ENCODE measurements at places on chromosomes 12 and 14.

GRCh38 chr12:21818627-21819026 lies 44.1 kb upstream of the KCNJ8 start:
- DNase-seq = no peak

GRCh38 chr12:85191-85666 lies 18.7 kb downstream of the IQSEC3 start:
- DNase-seq = no peak

DNA sequence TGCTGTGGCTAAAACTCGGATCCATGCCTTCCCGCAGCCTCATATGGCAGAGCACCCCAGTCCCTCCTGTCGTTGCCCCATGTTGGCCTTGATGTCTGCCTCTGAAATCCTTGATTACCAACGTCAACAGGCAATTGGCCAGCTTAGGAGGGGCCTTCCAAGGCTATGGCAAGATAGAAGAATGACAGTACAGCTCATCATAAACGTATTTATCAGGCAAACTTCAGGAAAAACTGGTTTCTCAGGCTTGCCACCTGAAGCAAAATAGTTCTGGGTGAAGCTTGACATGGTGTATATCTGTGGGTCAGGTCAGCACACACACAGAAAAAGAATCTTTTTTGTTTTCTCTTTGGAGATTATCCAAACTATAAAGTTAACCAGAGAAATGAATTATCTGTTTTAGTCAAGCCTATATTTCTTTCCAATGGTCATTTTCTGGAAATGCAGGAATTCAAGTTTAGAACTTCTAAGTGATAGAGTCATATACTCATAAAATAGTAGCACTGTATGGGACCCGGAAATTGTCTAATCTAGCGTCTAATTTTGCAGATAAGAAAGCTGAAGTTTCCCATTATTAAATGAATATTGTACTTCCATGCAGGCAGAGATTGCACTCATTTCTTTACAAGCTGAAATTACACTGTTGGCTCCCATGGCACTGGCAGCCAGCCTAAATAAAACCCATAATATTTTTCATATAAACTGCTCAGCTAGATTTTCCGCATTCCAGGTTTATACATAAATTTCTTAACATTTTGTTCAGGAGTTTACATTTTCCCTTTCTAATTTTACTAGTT lies 24.4 kb upstream of the DUSP16 start:
- no peak for DNase-seq

GRCh38 chr14:53450871-53451270 lies 297.7 kb upstream of the DDHD1 start:
- DNase-seq = no peak

DNA sequence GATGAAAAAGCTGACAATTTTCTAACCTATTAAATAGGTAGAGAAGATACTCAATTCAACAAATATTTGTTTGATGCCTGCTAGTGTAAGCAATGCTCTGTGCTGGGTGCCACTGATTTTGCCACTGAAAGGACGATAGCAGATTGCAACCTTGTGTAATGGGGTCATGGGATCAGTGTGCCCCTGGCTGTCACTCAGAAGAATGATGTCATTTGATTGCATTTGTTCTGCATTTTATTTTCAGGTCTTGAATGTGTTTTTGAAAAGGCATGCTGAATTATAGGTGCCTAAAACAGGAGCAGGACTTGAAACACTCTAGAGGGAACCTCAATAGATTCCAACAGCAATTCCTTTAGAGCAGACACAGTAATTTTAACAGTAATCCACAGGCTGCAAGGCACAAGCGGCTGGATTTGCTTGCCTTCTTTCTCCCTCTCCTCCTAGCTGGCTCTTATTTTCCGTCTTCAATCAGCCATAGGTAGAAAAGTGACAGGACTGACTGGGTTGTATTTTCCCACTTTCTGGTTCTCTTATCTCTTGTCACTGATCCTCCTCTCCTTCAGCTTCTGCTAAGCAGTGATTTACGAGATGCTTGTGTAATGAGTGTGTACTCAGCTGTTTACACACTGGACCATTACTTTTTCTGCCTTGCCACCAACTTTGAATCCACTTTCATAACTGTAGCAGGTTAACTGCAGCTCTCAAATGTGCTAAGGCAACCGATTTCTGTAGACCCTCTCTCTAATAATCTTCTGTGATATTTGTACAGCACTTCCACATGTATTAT lies 4.1 kb downstream of the PLXNC1 start:
- DNase-seq = no peak

- no peak for DNase-seq
Observed at GRCh38 chr12:32030676-32031075, 71.5 kb downstream of the RESF1 start.

DNA sequence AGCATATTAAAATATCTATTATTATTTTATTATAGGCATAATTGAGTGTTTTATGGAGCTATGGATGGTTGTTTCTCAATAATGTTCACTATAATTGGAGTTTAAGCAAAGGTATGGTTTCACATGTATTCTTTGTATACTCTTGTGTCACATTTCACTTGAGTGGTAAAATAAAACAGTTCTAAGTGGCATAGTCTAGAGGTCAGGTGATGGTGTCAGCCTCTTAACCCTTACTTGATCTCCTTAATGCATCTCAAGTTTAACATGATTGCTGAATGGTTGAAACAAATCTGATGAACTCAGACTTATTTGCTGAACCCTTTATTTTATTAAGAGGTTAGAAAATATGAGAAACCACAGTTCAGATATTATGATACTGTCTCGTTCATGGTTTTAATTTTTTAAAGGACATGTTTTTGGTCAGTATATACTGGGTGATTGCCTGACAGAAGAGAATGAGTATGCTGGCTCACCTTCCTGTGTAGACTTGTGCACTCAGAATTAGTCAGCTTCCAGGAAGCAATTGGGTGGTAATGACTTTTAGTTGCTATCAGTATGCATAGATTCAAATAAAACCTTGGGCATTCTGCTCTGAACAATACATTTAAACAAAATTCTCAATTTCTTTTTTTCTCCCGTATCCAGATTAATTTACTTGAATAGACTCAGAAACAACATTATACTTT lies 464.6 kb downstream of the PCNX1 start:
- no peak for DNase-seq

DNA sequence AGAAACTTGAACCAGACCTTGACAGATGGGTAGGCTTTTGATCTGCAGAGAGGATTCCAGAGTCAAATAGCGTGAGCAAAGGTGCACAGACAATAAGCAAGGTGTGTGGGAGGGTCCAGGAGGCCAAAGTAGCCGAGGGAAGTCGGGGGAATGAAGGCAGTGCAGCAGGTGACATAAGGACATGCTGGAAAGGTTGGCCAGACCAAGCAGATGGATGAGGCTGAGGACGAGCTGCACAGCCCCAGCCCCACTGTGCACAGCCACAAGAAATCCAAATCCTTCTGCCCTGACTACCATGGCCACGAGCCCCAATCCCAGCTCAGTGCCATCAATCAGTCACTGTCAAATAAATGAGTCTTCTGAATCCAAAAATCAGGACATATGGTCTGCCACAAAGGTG lies 5.4 kb downstream of the TTC7B start:
- no peak for DNase-seq

DNA sequence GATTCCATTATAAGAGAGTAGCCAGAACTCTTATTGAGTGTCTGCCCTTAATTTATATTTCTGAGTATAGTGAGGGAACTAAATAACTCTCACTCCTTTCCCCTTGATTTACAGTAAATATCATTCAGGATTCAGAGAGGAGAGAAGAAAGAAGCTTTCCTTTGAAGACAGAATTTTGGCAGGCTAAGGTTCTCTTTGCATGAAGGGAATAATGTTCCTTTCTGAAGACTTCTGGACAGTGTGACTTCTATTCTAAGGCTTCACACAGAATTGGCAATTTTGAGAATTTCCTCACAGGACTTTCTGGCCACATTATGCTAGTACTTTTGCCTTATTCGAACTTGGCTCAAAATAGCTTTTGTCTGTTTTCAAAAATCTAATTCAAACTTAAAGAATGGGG lies 352.2 kb upstream of the FBXO33 start:
- no peak for DNase-seq

DNA sequence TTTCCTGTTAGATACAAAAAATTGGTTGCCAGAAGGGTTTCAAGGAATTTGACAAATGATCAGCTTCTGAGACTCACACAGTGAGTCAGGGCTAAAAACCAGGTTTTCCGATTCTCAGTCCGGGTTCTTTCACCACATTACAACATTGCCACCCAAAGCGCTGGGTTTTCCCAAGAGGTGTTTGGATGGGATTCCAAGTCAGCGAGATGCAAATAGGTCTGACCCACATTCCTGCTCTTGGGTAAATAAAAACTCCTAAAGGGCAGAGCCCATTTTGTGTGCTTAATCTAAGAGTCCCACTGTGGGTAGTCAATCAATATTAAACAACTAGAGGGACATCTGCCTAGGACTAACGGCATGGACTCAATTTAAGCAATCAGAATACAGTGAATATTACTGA lies 5.4 kb upstream of the RIC8B start:
- DNase-seq = no peak

DNA sequence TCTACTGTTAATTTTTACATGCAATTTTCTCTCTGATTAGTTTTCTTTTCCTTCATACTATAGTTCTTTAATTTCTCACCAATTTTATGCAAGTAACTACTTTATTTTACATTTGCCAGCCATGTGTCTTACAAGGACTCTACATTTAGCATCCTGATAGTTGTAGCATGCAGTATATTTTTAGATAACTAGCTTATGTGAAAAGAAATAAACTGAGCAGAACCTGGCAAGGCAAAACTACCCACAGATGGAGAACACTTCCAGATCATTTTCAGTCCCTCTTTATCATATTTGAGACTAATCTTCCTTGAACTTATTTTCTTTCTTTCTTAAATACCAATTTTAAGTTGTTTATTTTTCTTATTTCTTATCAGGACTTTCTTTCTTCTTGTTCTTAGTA lies 943.6 kb downstream of the LRFN5 start:
- no peak for DNase-seq

GRCh38 chr14:76591266-76591665 lies 170.0 kb upstream of the VASH1 start:
- DNase-seq = no peak
